KG1 (cell line): ENCODE measurements at places on chromosomes 13 and 19.

- DNase-seq, result no peak
These were observed 467 bp downstream of the LAMP1 start for GRCh38 chr13:113297370-113298042.

- DNase-seq, result no peak
These were observed 45.8 kb downstream of the RUBCNL start for GRCh38 chr13:46341112-46341711.

DNA sequence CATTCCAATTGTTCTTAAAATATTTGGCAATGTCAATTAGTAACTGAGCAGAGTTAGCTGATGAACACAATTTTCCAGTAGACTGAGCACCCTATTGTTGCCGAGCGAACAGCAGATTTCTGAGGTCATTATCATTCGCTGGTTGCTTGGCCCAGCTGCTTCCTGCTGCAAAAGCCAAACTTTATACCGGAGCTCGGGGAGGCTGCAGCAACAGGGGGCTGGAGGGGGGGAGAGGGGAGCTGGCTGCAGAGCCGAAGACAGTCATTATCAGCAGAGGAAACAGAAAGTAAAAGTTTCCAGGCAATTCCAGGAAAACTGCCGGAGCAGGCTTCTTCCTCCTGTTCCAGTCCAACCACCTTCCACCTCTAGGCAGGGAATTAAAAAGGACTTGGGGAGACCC is 77.9 kb downstream of the ZNF536 start:
- DNase-seq, result no peak

- no peak for DNase-seq
These were observed 92.8 kb upstream of the RAP2A start for GRCh38 chr13:97341135-97341534.

DNA sequence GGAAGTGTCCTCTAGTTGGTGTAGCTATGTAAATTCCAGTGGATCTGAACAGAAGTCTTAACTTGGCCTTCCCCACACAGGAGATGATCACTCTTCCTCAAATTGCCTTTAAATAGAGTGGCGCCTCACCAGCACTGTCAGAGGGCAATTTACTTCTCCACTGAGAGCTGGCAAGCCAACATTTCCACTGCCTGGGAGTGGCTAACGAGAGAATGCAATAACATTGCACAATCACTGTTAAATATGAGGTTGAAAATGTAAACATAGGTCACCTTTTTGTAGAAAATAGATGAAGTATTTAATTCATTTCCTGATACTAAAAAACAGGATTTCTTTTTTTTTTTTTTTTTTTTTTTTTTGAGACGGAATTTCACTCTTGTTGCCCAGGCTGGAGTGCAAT is 55.4 kb upstream of the UBL3 start:
- DNase-seq, result no peak

GRCh38 chr13:60369242-60369641 is 27.8 kb upstream of the TDRD3 start:
- DNase-seq, result no peak

- no peak for DNase-seq
These were observed 21.2 kb downstream of the TMPRSS9 start for GRCh38 chr19:2381148-2381820.

- DNase-seq, result no peak
These were observed 110.1 kb downstream of the FLT1 start for GRCh38 chr13:28384789-28385188.

GRCh38 chr19:39007096-39007495 is 25.3 kb downstream of the FBXO27 start:
- DNase-seq, result no peak

GRCh38 chr13:113506025-113506685 is 15.6 kb upstream of the DCUN1D2 start:
- no peak for DNase-seq

DNA sequence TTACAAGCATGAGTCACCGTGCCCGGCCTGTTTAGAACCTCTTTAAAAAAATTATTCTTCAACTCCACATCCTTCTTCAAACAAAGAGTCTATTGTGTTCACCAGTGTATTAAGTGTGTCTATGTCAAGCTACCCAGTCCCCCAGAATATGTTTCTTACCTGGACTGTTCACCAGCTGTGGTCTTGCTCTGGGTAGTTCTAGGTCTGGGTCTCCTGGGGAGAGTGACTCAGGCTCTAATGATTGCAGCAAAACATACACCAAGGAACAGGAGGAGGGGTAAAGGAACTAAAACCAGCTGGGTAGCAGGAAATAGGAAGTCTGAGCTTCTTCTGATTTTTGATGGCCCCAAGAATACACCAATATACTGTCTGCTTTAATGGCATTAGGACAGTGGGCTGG is at the start of gene FPR1:
TSS of gene FPR1 (minus strand) at position 224 of the 400 bp plus-strand sequence. CDS start 4,884 bp downstream, outside the sequence.
- no peak for DNase-seq

DNA sequence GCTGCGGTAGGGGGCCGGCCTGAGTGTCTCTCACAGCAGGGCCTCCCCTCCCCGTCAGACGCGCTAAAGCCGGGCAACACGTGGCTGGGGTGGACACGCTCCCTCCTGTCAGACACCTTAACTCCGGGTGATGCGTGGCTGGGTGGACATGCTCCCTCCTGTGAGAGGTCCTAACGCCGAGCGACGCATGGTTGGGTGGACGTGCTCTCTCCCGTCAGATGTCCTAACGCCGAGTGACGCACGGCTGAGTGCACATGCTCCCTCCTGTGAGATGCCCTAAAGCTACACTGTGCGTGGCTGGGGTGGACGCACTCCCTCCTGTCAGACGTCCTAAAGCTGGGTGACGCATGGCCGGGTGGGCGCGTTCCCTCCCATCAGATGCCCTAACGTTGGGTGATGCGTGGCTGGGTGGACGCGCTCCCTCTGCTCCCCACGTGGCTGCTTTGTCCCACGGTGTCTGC is 126.1 kb upstream of the MCF2L start:
- no peak for DNase-seq

DNA sequence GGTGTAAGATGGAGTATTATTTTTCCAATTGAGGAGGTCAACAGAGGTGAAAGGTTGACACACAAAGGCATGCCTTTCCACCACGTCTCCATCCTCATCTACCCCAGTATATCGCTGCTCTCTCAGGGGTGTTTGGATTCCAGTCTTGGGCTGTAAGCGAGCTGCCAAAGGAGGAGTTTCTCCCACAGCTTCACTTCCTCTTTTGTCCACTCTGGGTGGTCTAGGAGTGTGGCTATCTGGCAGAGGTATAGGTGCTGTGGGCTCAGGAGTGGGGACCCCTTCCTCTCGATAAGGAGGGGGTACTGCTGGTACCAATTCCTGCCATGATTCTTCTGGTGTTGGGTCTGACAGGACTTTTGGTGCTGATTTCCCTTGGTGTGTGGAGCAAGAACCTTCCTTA is 39.4 kb downstream of the ZNF846 start:
- no peak for DNase-seq

DNA sequence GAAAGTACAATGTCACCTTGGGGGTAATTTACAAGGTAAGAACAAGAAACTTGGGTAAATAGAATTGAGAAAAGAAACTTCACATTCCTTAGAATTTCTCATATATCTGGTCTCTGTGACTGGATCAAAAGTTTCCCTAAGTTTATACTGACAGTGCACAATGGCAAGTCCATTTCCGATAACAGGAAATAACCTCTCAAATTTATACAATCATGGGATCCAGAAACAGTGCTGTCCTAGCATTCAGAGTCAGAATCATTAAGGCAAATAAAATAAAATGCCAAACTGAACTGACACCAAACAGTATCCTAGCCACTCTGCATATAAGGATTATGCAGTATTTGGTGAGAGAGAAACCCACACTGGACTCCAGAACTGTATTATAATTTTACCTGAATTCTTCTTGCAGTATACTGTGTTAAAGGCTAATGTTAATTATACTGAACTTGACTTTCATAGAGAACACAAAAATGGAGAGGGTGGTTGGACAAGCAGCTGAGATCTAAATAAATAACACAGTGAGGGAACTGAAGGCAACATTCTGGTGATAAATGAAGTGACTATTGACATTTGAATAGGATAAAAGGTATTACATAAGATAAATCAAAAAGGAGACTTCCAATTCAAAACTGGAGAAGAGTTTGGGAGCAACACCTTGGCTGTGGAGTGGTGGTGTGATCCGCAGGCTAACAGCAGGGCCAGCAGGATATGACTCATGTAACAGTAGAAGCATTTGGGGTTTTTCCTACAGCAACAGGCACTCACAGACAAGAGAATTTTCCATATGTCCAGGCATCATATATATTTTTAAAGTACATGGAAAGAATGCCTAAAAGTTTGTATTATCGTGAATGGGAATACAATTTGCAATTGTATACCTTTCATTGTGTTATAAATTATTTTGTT is 932.5 kb upstream of the MIR17HG start:
- no peak for DNase-seq

DNA sequence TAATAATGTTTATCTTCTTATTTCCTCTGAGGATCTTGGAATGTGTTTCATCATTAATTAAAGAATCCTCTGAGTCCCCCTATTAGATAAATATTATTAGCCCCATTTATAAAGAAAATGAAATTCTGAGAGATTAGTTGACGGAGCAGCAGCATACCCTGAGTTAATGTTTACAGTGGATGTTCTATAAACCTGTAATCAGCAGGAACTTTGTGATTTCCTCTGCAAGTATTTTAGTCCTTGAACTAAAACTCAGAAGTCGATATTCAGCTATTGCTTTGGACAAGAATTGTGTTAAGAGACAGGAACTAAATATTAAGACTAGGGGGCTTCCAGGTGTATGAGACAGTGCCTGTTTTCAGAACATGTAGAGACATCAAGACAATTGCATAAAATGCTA is 243.3 kb downstream of the DCT start:
- DNase-seq, result no peak

DNA sequence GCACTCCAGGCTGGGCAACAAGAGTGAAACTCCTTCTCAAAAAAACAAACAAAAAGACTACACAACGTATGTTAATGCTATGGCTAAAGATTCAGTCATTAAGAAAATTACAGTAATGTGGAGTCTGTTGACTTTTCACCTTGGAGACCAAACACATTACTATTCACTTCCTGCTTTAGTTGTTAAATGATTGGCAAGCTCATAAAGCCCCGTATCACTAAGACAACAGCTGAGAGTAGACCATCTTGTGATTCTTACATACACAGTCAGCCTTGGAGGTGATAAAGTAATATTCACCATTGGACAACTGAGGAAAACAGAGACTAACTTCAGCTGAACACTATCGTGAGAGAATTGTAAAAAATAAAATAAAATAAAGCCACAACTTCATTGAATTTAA is 86.5 kb downstream of the KCTD12 start:
- DNase-seq, result no peak

DNA sequence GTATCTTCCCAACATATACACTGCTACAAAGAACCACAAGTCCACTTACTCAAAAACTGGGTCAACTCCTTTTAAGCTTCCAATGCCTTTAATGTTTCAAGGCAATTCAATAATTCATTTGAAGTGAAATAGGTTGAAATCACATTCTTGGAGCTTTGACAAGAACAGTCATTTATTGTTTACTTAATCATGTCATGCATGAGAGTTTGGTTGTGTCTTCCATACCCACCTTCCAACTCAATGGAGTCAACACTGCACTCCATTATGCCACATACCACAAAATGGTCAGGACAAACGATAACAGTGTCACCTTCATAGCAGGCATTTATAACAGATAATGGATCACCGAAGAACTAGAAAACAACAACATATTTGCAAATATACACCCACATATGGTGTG is 506.3 kb downstream of the UQCRFS1 start:
- no peak for DNase-seq

DNA sequence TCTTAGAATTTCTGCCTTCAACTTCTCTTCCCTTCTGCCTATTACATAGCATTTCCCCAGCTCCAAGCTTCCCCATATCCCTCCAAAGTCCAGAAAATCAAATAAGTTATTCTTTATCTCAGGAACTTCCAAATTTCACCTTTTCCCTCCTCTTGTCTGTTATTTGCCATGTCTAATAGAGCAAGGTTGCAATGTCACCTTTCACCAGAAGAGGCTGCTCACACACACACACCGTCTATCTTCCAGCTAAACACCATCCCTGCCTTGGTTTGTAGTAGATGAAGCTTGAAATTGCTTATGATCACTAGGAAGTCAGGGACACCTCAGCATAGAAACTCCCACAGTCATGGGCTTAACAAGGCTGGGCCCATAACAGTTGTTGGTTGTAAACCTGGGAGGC is 48.4 kb downstream of the ZNRF4 start:
- no peak for DNase-seq

DNA sequence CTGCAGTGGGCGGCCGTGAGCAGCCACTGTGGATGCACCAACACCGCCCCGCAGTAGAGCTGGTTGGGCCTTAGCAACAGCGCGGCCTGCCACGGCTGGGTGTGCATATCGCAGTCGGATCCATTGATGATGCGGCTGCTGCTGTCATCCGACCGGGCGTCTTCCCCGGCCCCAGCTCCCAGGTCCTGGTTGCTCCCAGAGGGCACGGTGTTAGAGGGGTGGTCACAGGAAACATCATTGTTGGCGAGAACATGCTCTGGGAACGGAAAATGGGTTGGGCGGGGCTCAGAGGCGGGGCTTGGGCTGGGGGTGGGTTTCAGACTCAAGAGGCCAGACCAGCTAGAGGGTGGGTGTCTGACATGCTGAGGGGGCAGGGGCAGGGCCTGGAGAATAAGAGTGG is 3.0 kb downstream of the KLK5 start:
- no peak for DNase-seq

DNA sequence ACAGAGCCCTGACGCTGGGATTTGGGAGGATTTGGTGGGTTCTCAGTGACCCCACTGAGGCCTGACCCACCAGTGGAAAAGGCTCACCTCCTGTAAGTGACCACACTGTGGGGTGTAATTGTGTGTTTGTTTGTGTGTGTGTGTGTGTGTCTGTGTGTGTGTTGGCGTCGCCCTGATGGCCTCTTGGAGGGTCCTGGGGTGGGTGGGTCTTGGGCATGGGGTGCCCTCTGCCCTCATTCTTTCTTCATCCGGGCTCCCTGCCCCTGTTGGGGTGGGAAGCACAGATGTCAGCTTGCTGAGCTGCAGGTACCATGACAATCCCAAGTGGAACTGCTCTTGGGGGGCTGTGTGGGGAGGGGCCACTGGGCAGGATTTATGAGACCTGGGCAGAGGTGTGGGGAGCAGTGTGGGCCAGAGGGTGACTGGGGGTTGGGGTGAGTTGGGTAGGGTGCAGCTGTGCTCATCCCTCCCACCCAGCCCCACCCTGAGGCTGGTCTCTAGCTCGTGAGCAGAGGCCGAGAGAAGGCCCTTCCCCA is 22.8 kb downstream of the WTIP start:
- no peak for DNase-seq

DNA sequence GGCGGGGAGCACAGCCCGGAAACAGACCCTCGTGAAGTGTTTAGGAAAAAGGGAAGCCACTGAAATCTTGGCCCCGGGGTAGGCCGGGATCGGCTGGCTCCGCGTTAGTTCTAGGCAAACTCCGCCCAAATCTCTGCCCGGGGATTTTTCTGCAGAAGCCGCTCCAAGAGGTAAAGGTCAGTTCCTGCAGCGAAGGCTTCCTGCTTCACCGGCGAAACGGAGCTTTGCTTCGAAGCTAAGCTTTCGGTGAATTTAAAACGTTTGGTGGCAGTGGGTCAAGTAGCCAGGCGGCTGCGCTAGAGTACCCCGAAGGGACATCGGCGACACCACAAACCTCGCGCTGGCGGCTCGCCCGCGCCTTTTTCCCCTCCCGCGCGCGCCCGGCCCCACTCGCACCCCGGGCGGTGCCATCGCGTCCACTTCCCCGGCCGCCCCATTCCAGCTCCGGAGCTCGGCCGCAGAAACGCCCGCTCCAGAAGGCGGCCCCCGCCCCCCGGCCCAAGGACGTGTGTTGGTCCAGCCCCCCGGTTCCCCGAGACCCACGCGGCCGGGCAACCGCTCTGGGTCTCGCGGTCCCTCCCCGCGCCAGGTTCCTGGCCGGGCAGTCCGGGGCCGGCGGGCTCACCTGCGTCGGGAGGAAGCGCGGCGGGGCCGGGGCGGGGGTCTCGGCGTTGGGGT is 441 bp downstream of the GJB2 start:
- DNase-seq, result no peak

GRCh38 chr13:113527272-113527958 is 36.9 kb upstream of the DCUN1D2 start:
- no peak for DNase-seq
